Fibroblast of lung (primary cell): ENCODE measurements at places on chromosomes 16 and 17. TPM values are rescaled to one million over a fixed set of nuclear protein-coding genes. Genes with fewer than 3 reads are reported as not detected.

Gene AANAT
- polyA plus RNA-seq: not detected in 2 replicates

Gene DLX4
- polyA plus RNA-seq: not detected in 2 replicates

Gene CD2BP2
- polyA plus RNA-seq: 45.5 and 47.3 TPM in 2 replicates

Gene TM4SF5
- not detected in 2 replicates for polyA plus RNA-seq

Gene SERPINF2
- polyA plus RNA-seq: 0.06 and 0.09 TPM in 2 replicates

DNA sequence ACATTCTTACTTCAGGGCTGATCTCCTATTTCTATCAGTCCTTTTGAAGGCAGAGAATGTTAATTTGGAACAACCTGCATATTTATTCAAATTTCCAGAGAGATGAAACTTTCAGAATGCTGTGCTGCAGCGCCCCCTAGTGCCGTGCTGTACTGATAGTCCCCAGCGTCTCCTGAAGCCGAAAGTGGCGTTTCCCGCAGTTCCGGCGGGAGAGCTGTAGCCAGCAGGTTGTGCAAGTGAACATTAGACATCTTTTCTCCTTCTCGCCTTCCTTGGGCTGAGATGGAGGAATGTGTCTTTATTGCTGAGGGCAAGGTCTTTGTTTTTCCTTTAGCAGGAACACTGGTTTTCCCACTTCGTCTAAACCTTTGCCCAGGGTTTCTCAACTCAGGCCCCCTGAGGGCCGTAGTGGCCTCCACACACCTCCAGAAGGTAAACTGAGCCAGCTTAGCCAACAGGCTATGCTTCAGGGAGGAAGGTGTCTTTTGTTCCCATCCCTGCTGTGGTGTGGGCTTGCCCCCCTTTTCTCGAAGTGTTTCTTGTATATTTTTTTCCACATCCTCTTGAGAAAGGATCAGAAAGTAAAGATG is 26.4 kb downstream of the USP10 start:
- peak overlapping the region; percentile 44 for H3K27ac ChIP-seq
- H3K4me3 ChIP-seq: no peak overlapping the region
- H3K27me3 ChIP-seq: no peaks in the 10 kb centered on the region
- no peaks in the 10 kb centered on the region for H3K36me3 ChIP-seq
- peaks cover 18% of the 10 kb centered on the region for H3K4me1 ChIP-seq
- DNase-seq: peak; percentile 86
